ENCODE measurements at places on chromosomes 11 and 22. TPM values are rescaled to one million over a fixed set of nuclear protein-coding genes. Genes with fewer than 3 reads are reported as not detected.

Gene NRGN
- 27.5 TPM for polyA plus RNA-seq

DNA sequence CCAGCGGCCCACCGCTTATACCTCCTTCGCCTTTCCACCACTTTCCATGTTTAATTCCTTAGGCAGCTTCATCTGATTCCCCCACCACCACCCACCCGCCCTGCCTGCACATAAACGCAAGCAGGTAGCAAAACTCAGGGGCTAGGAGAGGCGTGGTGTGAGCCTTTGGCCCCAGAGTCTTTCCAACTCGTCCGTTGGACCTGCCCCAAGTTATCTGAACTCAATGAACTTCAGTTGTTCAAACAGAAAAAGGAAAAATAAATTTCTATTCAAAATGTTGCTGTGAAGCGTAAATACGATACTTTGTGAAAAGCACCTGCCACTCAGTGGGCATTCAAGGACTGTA lies 814 bp upstream of the CDON start:
- no peak for DNase-seq

- DNase-seq: no peak
These were observed 32.0 kb downstream of the NEFH start for GRCh38 chr22:29512031-29512430.

- no peak for DNase-seq
These were observed 70.5 kb downstream of the FEZ1 start for GRCh38 chr11:125425601-125426000.

- no peak for DNase-seq
These were observed 9.0 kb upstream of the MS4A10 start for GRCh38 chr11:60776167-60776566.

- DNase-seq: no peak
These were observed 213.3 kb downstream of the ETS1 start for GRCh38 chr11:128374026-128374425.
